MCF 10A (cell line): ENCODE measurements at places on chromosomes 3 and 15. TPM values are rescaled to one million over a fixed set of nuclear protein-coding genes. Genes with fewer than 3 reads are reported as not detected.

GRAMD1C gene
- 0.64 and 0.79 TPM in 2 replicates for total RNA-seq

GRCh38 chr3:135803028-135803692 lies 162.4 kb upstream of the PPP2R3A start:
- H3K27ac ChIP-seq: no peak overlapping the region
- no peak overlapping the region for H3K4me3 ChIP-seq
- peak; percentile 4 for DNase-seq
- no peaks in the 10 kb centered on the region for H3K27me3 ChIP-seq
- no peaks in the 10 kb centered on the region for H3K4me1 ChIP-seq

GRCh38 chr3:189630767-189631372 lies 319 bp upstream of the TP63 start:
- no peaks in the 10 kb centered on the region for H3K27me3 ChIP-seq
- H3K36me3 ChIP-seq: peaks cover 6% of the 10 kb centered on the region
- DNase-seq: no peak
- H3K27ac ChIP-seq: no peak overlapping the region
- H3K4me1 ChIP-seq: peaks cover 9% of the 10 kb centered on the region

DNA sequence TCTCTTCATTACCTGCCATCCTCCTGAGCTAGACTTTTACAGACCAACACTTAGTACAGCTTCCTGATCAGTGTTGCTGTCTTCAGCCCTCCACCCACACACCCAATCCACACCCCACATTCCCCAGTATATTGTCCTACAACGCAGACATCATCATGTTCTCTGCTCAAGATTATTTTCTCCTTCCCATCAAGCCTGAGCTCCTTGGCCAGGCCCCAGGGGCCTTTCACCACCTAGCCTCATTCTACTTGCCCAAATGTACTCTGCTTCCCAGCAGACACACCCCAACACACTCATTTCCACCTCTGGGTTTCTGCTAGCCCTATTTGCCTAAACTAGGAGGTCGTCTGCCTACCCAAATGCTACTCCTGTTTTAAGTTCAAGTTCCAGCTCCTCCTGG lies 37.0 kb downstream of the DAPK2 start:
- peak overlapping the region; percentile 84 for H3K27ac ChIP-seq
- DNase-seq: peak; percentile 79
- H3K4me1 ChIP-seq: peaks cover 72% of the 10 kb centered on the region
- peaks cover 5% of the 10 kb centered on the region for H3K36me3 ChIP-seq
- H3K27me3 ChIP-seq: no peaks in the 10 kb centered on the region

DNA sequence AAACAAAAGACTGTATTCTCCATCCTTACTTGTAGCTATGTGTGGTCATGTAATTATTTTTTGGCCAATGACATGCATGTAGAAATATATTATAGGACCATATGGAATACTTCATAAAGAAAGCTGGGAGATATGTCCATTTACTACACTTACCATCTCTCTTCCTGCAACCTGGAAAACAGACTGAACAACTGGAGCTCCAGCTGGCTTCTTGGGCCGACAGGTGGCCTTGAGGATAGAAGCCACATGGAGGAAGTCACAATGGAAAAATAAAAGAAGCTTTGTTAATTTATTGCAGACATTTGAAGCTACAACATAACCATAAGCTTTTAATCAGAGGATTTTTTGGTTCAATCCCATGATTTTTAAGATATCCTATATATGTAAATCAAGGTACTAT lies 167.9 kb upstream of the CBLB start:
- no peaks in the 10 kb centered on the region for H3K4me1 ChIP-seq
- no peak overlapping the region for H3K4me3 ChIP-seq
- H3K27ac ChIP-seq: no peak overlapping the region
- H3K36me3 ChIP-seq: no peaks in the 10 kb centered on the region
- H3K27me3 ChIP-seq: no peaks in the 10 kb centered on the region
